ENCODE measurements at places on chromosomes 4 and X.

GRCh38 chr4:6851962-6852361 lies 57.7 kb upstream of the TBC1D14 start:
- DNase-seq, result no peak

DNA sequence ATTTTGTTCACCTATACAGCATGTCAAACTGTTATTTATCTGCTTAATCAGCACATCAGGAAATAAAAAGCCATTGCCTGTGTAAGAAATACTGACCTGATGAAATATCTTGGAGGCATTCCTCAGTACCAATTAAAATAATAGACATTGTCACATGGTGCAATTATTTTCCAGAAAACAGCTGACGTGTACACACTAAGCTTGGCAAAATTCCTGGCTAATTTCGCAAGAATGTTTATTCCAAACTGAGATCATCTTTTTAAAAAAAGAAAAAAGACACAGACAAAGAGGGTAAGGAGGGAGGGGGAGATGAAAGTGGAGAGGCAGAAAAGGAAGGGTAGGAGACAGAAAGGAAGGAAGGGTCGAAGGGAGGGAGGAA lies 61.9 kb upstream of the NFKB1 start:
- DNase-seq, result no peak

DNA sequence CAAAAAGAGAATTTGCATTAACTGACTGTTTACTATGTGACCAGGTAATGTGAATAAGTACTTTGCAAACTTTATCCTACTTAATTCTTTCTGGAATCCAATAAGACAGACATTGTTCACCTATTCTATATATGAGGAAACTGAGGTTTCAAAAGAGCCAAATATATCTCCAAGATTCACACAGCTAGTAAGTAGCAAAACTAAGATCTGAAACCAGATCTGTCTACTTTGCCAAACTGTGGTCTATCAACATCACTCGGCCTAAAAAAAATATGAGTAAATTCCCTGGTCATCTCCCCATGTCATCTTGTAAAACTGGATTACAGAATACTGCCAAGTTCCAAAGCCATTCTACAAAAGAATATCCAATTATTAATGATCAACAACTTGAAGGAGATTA lies 52.8 kb downstream of the ANAPC10 start:
- DNase-seq, result no peak

DNA sequence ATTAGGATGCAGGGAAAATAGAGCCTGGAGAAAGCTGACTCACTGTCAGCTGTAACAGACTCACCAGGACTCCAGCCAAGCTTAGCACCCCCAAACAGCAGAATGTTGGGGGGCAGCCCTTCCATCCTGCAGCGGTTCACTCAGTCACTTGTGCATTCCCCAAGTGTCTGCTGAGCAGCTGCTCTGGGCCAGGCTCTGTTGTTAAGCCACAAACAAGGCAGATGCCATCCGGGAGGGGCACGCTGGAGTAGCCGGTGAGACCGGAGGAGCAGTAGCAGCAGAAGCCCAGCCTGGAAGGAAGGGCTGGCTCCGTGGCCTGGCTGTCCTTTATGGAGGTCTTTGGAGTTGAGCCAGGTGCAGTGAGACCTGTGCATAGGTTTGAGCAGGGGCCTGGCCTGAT lies 22.0 kb downstream of the CCNQ start:
- DNase-seq, result no peak

DNA sequence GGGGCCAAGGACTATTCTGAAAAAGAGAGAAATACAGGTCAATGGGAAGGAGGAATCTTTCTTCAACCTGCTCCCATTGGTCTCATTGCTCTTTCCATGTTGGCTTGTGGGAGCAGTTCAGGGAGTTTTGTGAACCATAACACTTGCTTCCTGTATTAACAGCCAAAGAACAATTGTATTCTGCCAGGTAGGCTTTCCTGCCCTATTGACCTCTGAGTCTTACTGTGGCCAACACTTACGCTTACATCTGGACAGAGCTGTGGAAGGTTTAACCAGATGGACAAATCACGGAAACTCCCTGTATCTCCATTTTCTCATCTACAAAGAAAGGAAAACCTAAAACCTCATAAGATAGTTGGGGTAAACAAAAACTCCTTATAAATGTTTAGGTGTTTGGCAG lies 30.7 kb downstream of the MID1IP1 start:
- no peak for DNase-seq
